ENCODE measurements at places on chromosomes 1 and 21. TPM values are rescaled to one million over a fixed set of nuclear protein-coding genes. Genes with fewer than 3 reads are reported as not detected.

SMIM1 gene
- total RNA-seq: not detected

GRCh38 chr1:150706091-150706490 is 9.1 kb upstream of the GOLPH3L start:
- no peaks in the 10 kb centered on the region for H3K27me3 ChIP-seq
- H3K36me3 ChIP-seq: no peaks in the 10 kb centered on the region
- no peak for DNase-seq
- H3K27ac ChIP-seq: no peak overlapping the region

- no peaks in the 10 kb centered on the region for H3K4me1 ChIP-seq
- H3K27me3 ChIP-seq: no peaks in the 10 kb centered on the region
- H3K36me3 ChIP-seq: no peaks in the 10 kb centered on the region
- DNase-seq: no peak
- no peak overlapping the region for H3K4me3 ChIP-seq
These were observed 487.6 kb downstream of the DPYD start for GRCh38 chr1:97433094-97433823.

- H3K4me3 ChIP-seq: no peak overlapping the region
- no peak overlapping the region for H3K27ac ChIP-seq
- no peaks in the 10 kb centered on the region for H3K4me1 ChIP-seq
- no peak for DNase-seq
- no peaks in the 10 kb centered on the region for H3K36me3 ChIP-seq
These were observed 30.7 kb upstream of the AGPAT3 start for GRCh38 chr21:43834146-43834905.

GRCh38 chr1:66412704-66413103 is 121.2 kb upstream of the SGIP1 start:
- no peak overlapping the region for H3K4me3 ChIP-seq
- H3K4me1 ChIP-seq: no peaks in the 10 kb centered on the region
- no peaks in the 10 kb centered on the region for H3K36me3 ChIP-seq
- H3K27me3 ChIP-seq: no peaks in the 10 kb centered on the region

- H3K4me1 ChIP-seq: peaks cover 11% of the 10 kb centered on the region
- H3K27ac ChIP-seq: no peak overlapping the region
- no peak for DNase-seq
These were observed 21.3 kb upstream of the CYP4X1 start for GRCh38 chr1:47002211-47002610.

- H3K36me3 ChIP-seq: no peaks in the 10 kb centered on the region
- H3K27ac ChIP-seq: no peak overlapping the region
- H3K4me1 ChIP-seq: no peaks in the 10 kb centered on the region
These were observed 29.6 kb upstream of the PCBP3 start for GRCh38 chr21:45613881-45614280.

CLCA4 gene
- not detected for total RNA-seq

- H3K27me3 ChIP-seq: no peaks in the 10 kb centered on the region
- H3K4me1 ChIP-seq: no peaks in the 10 kb centered on the region
- no peak overlapping the region for H3K27ac ChIP-seq
- no peak overlapping the region for H3K4me3 ChIP-seq
- H3K36me3 ChIP-seq: no peaks in the 10 kb centered on the region
These were observed 58.1 kb upstream of the IGSF5 start for GRCh38 chr21:39686646-39687468.
